ENCODE measurements at places on chromosomes 6 and 20.

GRCh38 chr6:28696682-28697081, 171.0 kb downstream of the GPX5 start:
- no peak for DNase-seq

DNA sequence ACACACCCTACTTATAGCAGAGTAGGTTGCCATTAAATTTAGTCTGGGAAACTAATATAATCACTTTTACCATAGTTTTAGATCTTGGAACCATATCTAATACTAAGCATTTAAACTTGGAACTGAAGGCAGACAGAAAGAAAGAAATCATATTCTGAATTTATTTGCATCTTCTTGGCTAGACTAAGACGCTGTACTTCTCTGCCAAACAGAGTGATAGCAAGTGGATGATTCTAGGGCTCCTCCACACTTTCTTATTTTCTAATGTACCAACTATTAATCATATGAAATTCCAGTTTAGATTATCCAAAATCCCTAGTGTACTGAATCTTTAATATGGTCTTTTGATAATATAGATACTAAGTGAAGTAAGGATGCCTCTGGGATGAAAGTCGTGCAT, 277.0 kb downstream of the CENPW start:
- DNase-seq: no peak

DNA sequence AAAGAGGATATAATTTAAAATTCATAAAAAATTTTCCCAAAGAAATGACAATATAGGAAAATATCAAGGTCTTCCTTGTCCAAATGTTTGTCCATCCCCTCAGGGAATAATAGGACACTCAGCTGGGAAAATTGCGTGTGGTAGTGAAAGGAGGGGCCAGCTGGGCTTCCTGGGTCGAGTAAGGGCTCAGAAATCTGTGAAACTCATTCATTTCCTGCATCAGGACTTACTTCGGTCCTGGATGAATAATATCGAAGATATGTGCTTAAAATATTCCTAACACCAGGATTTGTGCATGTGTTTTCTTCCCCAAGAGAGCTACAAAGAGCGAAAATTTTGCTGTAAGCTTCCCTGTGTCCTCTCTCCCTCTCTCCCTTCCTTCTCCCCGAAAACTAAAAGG, 118.2 kb upstream of the GJE1 start:
- DNase-seq: no peak

DNA sequence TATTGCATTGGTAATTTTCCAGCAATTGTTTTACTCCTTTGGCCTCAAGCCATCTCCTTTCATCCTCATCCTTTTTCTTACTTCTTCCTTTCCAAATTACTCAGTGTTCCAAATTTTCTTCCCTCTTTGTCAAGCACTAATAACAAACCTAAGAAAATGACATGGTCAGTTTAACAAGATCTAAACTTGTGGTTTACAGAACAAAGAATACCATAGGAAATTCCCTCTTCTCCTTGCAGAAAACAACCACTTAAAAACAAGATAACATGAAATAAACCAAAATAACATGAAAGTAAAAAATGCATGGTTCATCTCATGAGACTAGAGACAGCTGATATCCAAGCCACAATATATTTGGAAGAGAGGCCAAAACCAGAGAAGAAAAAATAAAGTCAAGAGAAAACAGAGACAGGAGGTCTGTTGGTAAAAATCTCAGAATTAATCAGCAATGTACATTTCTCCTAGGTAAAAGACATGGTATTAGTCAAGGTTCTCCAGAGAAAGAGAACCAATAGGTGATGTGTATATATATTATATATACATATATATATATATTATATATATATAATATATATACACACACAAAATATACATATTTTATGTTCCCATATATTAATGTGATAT, 51.0 kb upstream of the SENP6 start:
- no peak for DNase-seq

GRCh38 chr6:161837854-161838253, 564.0 kb upstream of the AGPAT4 start:
- DNase-seq: no peak

GRCh38 chr6:169098116-169098515, 155.5 kb downstream of the THBS2 start:
- DNase-seq: no peak

- DNase-seq: no peak
Observed at GRCh38 chr20:57498425-57499400, 26.2 kb downstream of the CTCFL start.

DNA sequence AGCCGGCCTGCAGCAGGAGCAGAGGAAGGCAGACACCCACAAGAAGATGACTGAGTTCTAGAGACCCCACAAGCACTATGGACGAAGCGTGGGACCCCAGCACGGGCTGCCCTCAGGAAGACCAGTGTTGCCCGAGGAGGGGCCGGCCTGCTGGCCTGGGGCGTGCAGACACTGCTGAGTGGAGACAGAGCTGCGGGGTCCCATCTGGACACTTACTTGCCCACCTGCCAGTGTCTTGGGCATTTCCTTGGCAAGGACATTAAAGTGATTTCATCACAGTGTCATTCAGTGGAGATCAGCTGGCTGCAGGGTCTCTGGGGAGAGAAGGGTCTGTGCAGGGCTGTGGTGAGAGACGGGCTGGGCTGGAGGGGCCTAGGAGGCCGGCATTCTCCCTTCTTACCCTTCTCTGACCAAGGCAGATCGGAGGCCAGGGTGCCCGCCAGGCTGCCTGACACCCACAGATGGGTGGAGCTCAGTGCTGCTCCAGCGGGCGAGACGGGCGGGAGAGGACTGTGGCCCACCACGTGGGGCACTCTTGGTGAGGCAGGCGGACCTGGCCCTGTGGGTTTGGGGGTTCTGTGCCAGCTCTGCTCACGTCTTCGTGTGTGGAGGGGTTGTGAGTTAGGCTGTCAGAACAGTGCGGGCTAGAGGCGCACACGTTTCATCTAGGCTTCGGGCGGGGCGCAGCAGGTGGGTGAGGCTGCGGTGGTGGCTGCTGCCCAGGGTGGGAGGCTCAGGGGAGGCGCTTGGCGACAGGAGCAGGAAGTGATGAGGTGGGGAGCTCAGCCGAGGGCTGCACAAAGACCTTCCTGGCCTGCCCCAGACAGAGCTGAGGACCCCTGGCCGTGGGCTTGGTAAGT, at the start of gene LIME1:
TSS of gene LIME1 (plus strand) at position 806 of the 860 bp plus-strand sequence. CDS start 886 bp downstream, outside the sequence.
- no peak for DNase-seq

DNA sequence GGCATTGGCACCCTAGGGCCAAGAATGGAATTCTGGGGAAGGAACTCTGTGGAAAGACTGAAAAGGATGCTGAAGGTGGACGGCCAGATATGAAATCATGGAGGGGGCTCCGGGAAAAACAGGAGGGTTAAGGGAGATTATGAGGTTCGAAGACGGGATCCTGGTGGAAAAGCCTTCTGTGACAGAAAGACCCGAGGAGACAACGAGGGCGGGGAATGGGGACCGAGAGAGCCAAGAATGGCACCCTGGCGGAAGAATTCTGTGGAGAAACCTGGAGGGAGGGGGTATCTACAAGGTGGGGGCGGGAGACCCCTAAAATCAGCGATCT, 426 bp downstream of the TRMT6 start:
- no peak for DNase-seq

DNA sequence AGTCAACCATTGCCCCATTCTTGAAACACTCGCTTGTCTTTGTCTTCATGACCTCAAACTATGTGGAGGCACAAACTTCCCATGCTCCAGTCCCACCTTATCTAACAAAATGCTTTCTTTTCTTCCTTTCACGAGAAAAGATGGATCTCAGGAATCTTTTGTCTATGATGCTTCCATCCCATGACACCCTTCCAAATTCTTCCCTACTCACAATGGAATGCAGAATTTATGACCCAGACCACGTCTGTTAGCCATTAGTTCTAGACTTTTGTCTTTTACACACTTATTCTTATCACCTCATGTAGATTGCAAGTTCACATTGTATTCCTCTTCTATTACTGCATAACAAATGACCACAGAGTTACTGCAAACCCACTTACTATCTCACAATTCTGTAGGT, 24.2 kb upstream of the LAMP5 start:
- no peak for DNase-seq

DNA sequence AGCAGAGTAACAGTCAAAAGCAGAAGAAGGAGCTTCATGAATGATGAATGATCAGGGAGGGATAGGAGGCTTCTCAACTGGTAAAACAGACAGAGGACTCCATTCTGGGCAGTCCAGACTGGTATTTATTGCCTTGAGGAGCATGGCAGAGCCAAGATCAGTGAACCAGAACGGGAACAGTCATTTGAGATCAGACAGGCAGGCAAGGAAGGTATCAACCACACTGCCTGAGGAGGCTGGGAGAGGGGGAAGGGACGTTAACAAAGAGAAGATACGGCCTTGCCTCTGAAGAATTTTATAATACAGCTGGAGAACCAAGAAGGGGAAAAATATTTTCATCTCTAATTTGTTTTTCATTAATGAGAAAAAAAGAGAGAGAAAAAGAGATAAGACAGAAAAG, at the start of gene DEFB121:
TSS of gene DEFB121 (minus strand) at position 101 of the 400 bp plus-strand sequence. CDS start at position 38, 63 bp downstream.
- DNase-seq: no peak

- no peak for DNase-seq
Observed at GRCh38 chr6:1957746-1958145, 287.7 kb downstream of the GMDS start.

DNA sequence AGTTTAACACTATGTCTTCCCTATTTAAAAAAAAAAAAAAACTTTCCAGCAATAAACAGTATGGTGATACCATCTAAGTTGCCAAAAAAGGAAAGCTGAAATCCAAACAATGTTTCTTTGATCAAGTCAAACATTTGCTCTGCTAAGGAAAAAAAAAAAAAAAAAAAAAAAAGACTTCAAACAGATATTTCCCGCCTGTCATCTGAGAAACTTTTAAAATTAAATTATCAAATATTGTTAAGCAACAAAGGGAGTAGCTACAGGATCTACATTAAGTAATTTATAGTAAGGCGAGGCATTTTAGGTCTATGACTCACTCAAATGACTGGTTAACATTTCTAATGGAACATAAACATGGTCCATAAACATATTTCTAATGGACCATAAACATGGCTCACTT, 121.2 kb downstream of the DST start:
- DNase-seq: no peak

DNA sequence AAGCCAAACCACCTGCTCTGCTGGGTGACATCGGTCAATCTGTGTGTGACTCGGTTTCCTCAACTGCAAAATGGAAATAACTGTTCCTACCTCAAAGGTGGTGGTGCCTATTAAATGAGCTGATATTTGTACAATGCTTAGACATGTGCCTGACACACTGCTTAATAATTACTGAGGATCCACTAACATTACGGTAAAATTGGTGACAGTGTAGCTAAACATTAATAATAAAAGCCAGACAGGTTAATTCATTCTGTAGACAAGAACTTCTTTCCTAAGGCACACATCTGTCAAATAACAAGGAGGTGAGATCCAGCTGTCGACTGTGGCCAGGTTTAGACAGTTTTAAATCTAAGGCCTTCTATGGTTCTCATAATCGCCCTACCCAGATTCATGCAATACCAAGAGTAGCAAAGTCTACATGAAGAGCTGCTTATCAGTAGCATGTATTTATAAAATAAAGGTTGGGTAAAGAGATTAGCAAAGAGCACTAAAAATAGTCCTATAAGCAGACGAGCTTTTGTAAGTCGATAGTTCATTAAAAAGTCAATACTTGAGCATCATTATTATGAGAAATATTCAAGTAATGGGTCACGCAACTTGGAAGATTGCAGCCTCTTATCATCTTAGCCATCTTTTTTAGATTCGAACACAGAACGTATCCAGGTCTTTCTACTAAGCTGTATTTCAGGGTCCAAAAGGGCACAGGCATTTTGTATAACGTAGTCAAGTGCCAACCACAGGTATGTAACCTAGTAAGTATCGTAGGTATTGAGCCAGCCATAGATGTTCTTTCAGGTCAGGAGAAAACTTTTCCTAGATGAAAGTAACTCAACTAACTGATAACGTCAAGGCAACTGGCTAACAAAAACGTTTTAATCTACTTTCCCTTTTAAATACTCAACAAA, 3.2 kb downstream of the CNKSR3 start:
- DNase-seq: no peak

DNA sequence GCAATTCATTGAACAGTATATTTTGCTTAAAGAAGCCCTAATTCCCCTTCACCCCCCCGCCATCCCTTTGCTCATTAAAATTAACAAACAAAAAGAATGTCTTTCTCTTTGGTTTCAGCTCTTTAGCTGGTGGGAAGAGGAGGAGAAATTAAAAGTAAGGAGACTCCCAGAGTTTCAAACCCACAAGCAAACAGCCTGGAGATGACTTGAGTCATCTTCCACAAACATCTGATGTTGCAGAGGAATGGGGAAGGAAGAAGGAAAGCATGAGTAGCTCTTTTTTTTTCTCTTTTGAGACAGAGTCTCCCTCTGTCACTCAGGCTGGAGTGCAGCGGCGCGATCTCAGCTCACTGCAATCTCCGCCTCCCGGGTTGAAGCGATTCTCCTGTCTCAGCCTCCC, 189.6 kb downstream of the ADAT2 start:
- no peak for DNase-seq

DNA sequence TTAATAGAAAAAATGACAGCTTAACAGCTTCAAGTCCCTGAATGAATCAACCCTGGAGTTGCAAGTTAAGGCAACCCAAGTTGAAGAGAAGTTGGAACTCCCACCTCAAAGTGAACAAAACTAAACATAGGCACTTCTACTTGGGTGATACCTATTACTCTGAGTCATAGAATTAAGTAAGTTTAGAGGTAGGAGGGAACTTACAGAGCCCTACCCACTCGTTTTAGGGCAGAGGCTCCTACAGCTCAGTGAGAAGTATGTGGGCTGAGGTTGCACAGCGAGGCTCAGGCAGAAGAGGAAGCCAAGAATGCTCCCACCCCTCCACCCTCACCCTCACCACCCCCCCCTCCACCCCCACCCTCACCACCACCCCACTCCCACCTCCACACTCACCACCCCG, 42.2 kb downstream of the NFATC2 start:
- no peak for DNase-seq

GRCh38 chr6:16684896-16685554, 76.2 kb downstream of the ATXN1 start:
- no peak for DNase-seq

DNA sequence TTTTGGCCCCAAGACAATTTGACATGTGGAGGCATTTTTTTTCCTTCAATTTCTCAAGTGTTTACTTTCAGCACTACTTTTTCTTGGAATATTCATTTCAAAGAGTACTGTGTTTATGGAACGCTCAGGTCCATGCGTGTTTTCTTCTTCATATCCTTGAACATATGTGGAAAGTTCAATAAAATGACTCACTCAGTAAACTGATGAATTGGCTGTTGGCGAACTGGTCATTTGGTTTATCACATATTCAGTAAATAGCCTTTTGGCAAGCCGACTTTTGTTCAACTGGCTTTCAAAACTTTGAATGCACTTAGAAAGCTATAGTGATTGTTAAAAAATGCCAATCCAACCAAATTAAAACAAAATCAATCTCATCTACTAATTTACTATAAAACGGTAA, 964.6 kb upstream of the SLC35B3 start:
- DNase-seq: no peak

DNA sequence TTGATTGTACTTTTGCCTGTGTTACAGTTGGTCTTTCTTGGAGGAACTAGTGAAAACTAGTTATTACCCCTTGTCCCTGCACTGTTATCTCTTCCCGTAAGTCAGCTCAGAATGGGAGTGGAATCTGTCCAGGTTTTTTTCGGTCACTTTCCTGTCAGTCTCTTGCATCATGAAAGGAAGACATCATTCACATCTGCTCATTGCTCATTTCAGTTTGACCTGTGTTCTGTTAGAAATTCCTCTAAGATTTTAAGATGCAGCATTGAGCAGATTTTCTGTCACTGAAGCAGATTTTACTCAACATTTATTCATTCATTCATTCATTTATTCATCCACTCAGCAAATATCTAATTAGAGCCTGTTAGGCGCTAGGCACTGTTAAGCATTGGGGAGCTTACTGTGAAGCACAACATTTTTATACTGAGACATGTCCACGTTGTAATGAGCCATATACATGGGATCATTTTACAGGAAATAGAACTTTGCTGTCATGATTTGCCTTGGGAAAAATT, 33.1 kb upstream of the HINT3 start:
- DNase-seq: no peak

Data from dermis microvascular lymphatic vessel endothelial cell (primary cell).